DMS79 treated with DMSO at 0.1 percent for 48 hours (cell line): ENCODE measurements at places on chromosomes 2 and 18.
A peak's percentile ranks its signal among the peaks of the same experiment; 100 is the strongest.

DNA sequence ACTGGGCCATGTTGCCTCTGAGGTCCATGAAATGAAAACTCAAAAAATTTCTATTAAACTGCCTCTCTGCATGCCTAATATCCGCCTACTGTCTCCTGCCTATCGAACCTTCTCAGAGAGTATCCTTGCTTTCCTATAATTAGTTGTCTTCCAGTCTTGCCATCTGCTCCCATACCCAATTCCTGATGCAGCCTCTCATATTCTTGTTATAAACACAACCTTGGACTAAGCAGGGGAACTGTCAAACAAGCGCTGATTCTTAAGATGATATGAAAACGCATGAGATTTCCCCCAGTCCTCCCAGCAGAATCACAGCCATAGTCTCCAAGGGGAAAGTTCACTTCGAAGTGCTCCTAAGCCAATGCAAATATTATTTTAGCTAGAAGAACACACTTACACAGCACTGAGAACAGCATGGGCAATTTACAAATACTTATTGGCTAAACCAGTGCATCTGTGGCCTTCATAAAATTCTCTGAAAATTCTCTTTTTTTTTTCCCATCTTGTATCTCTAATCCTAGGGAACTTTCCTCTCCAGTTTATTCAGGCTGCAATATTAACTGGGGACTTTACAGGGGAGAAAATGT, 471.6 kb downstream of the MBD2 start:
- no peak for DNase-seq

DNA sequence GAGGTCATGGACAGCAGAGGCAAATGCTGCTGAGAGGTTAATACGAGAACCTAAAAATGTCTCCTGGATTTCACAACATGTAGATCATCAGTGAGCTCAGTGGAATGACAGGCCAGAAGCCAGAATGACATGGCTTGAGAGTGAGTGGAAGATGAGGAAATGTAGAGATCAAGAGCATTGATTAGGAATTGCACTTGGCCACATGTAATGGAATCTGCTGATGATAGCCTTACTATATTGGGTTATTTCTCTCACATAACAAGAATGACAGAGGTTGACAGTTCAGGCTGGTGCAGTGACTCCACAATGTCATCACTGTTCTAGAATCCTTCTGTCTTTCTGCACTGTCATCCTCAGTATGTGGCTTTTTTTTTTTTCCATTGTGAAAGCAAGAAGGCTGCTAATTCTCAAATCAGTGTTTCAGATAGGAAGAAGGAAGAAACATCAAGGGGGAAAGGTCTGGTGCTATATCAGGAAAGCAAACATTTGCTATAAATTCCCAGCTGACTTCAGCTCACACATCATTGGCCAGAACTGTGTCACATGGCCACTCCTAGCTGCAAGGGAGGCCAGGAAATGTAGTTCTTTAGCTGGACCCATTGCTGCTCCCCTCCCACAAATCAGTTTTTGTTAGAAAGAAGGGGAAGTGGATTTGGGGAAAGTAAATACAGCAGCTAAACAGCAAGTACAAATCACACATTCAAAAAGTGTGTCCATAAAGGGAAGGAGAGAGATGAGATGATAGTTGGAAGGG, 127.2 kb downstream of the FAM161A start:
- no peak for DNase-seq

DNA sequence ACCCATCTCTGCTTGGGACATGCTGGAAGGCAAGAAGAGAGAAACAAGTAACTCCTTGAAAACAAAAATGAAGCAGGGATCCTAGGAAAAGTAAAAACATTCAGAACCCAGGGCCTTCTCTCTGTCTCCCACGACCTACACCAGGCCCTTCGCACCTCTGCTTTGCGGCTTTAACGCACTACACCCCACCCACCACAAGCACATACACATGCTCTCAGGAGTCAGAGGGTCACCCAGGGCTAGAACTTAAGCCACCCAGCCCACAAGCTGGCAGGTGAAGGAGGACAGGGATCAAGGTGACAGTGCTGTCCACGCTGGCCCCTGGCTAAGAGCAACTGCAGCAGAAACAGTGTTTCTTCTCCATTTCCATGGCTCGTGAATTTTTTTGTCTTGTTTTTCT, 72.2 kb downstream of the BCL11A start:
- no peak for DNase-seq

DNA sequence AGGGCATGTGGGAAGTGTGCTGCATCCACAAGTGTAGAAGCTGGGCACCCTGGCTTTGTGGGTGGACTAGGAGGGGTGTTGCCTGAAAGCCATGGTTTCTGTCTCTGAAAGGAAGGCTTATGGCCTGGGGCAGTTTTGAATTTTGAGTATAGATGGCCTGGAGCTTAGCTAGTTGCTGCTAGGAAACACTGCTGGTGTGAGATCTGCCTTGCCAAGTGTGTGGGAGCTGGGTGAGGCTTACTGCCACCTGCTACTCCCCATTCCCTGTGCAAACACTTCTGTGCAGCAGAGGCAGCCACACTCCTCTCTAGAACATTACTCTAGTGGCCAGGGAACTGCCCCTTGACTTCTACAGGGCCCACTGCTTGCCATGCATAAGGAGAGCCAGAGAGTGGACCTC, 831.7 kb upstream of the LRRTM1 start:
- no peak for DNase-seq

DNA sequence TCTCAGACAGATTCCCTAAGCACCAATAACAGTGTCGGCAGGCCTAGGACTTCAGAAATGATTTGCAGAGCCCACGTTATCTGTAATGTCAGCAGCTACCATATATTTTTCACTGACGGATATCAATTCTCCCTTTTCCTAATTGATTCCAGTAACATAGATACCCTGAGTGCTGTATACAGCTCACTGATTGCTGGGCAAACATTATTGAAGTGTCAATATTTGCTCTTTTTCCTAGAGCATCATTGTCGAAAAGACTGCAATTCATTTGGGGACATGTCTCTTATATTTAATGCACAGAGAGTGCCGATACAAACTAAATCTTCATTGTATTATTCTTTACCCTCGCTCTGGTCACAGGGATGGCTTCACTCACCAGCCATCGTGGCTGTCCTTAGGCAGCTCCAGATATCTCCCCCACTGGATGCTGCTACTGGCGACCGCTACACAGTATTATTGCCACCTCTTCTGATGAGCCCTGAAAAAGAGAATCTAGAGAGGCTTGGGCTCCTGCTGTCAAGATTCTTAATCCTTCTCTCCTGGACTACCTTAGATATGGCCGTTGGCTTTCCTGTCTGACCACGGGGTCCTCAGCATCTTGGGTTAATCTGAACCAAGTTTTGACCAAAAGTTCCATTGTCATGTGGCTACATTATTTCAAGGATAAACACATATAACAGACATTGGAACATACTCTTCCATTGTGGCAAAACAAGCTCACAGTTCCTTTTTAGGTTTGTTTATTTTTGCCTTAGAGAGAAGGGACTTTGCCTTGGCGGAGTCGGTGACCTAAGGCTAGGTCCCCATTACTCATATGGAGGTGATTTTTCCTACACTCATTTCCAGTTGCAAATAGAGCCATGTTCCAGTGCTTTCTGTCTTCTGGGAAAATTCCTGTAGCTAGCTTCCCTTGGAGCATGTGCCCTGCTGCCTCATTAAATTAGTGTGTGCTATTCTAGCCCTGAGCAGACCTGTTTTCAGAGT, 105.4 kb downstream of the CPO start:
- no peak for DNase-seq

DNA sequence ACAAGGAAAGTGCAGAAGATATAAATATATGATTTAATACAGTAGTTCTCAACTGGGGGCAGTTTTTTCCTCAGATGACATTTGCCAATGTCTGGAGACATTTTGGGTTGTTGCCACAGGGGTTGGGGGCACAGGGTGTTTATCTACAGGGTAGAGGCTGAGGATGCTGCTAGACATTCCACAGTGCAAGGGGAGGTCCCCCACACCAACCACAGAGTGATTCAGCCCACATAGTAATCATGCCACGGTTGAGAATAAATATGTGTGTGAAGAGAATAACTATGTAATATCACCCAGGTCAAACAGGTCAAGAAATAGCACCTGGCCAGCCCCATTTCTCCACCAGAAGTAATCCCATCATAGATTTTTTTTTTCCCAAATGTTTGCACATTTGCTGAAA, 17.9 kb downstream of the DYSF start:
- DNase-seq, result no peak

- DNase-seq, result no peak
Observed at GRCh38 chr18:50439460-50440015, 64.7 kb downstream of the SKA1 start.

DNA sequence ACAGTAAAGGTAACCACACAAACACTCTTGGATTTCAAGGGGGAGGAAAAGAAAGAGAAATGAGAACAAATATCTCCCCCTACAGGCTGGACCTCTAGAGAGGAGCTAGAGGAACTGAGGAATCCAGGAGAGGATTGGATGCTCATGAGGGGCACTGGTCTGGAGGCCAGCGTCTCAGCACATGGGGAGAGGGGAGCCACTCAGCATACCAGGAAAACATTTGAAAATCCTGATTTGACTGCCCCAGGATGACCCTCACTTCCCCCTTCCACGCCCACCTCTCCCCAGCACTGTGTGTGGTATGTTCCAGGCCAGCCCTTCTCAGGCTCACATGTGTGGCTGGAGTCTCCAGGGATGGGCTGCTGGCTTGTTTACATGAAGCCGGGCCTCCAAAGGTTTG, 396.8 kb upstream of the ID2 start:
- no peak for DNase-seq

DNA sequence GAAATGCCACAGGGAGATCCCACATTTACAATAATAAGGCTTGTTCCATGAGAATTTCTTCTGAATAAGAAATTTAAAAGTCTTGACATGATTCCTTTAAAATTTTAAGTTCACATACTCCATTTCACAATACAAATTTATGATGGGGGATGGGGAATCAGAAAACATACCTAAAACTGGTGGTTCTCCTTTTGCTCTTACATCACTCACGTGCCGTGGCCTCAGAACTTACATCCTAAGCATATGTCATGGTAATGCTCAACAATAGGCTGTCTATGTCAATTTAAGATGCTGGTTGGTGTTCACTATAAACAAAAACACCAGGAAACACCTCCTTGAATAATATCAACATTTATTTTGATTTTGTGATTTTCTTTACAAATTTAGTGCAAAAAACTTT, 12.8 kb downstream of the UPP2 start:
- no peak for DNase-seq

- peak; percentile 8 for DNase-seq
Observed at GRCh38 chr2:60352491-60353405, 200.7 kb downstream of the BCL11A start.

GRCh38 chr2:128640166-128640844, 321.6 kb upstream of the HS6ST1 start:
- no peak for DNase-seq

DNA sequence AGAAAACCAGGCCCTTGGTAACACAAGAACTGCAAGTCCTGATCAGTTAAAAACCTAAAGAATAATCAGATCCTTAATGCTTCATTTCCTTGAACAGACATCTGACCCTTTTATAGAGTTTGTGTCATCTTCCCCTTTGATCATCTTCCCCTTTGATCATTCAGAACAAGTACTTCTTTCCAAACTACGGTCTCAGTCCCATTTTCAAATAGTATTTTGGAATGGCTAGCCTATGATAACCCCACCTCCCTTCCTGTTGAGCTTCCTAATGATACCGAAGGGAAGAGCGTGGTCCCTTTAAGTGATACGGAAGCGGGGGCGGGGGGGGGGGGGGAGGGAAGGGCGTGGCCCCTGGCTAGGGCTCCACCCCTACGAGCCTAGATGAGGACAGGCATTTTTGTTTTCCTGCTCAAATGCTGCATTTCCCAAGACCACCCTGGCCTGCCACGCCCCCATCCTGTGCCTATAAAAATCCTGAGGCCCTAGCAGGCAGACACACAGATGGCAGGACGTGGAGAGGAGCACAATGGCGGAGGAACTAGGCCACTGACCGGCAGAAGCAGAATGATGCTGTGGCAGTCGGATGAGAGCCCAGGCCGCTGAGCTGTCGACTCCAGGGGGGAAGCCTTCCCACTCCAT, 24.1 kb upstream of the CHRNA1 start:
- no peak for DNase-seq

GRCh38 chr18:62331581-62332356, 6.7 kb downstream of the TNFRSF11A start:
- no peak for DNase-seq

GRCh38 chr2:28709101-28709500, 42.5 kb upstream of the PPP1CB start:
- no peak for DNase-seq

GRCh38 chr2:128635361-128635900, 316.8 kb upstream of the HS6ST1 start:
- DNase-seq, result no peak

GRCh38 chr2:159617646-159618045, 1.3 kb upstream of the BAZ2B start:
- DNase-seq, result peak; percentile 88

DNA sequence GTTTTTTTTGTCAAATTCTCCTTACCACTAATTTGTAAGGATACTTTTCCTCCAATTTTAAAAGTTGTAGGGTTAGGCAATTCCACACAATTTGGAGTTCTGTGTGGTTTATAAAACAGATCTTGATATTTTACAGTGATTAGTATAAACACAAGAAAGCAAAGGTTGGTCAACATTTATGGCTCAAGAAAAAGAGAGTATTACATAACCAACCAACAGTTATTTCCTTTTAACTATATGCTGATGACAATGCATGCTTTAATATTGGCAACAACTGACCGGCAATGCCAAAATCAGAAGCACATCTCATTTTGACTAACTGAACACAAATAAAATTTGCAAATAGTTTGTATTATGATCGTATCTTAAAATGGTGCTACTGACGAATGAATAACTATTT, 137.2 kb downstream of the CDH2 start:
- no peak for DNase-seq

- no peak for DNase-seq
Observed at GRCh38 chr2:59900728-59901452, 652.6 kb downstream of the BCL11A start.

GRCh38 chr2:75833386-75833785, 122.7 kb upstream of the GCFC2 start:
- DNase-seq, result no peak

- DNase-seq, result no peak
Observed at GRCh38 chr2:85181844-85182456, 48.8 kb downstream of the TCF7L1 start.

DNA sequence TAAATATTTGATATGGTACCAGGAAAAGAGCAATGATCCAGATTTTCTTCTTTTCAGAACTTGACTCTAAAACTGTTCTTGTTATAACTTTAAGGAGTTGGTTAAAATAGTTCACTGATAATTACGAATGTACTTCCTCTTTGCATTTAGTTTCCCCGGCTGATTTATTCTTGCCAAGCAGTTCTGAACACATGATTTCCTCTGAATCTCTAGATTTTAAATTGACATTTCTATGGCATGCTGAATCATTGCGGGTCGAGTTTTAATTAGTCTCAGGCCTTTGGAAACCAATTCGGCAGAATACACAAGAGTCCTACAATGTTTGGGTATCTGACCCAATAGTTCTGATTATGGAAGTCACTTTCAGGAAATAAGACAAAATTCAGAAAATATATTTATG, 37.3 kb upstream of the DNAH7 start:
- DNase-seq, result no peak

DNA sequence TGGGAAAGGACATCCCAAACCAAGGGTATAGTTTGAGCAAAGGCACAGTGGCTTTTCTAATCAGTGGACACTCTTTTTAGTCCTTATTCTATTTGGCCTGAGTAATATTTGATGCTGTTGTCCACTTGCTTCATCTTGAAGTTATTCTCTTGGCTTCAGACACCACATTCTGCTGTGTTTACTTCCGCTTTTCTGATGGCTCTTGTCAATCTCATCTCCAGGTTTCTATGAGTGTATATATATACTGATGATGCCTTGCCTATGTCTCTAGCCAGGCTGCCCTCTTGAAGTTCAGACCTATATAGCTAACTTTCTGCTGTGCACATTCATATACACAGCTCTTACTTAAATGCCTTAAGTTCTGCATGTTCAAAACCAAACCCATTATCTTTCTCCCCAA, 83.1 kb downstream of the EFEMP1 start:
- DNase-seq, result no peak
